Uterus (tissue), 4 donors: ENCODE measurements at places on chromosomes 12 and 14.

DNA sequence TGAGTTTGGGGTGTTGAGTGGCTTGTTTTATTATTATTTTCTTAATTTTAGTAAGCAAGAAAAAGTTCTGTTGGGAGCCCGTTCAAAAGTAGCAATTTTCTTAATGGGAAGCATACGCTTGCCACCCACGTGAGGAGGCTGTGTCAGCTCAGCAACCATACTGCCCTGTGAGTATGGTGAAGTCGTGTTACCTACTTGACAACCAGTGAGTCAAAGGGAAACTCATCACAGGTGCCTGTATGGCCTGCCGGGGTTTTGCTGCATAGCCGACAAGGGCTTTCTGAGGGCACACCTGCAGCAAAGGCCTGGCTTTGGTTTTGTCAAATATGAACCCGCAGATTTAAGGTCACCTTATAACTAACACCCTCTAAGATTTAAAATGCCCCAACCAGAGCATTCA lies 31.1 kb downstream of the PITPNM2 start:
- DNase-seq: no peak

GRCh38 chr12:7832059-7832696 lies 40.5 kb downstream of the SLC2A14 start:
- no peak for DNase-seq

GRCh38 chr12:52167526-52167925 lies 24.3 kb downstream of the KRT80 start:
- DNase-seq: no peak

- no peak for DNase-seq
Observed at GRCh38 chr12:16220120-16220519, 57.4 kb downstream of the SLC15A5 start.

- no peak for DNase-seq
Observed at GRCh38 chr12:92552412-92553108, 150.2 kb upstream of the PLEKHG7 start.
